ENCODE measurements at places on chromosomes 4 and X.

DNA sequence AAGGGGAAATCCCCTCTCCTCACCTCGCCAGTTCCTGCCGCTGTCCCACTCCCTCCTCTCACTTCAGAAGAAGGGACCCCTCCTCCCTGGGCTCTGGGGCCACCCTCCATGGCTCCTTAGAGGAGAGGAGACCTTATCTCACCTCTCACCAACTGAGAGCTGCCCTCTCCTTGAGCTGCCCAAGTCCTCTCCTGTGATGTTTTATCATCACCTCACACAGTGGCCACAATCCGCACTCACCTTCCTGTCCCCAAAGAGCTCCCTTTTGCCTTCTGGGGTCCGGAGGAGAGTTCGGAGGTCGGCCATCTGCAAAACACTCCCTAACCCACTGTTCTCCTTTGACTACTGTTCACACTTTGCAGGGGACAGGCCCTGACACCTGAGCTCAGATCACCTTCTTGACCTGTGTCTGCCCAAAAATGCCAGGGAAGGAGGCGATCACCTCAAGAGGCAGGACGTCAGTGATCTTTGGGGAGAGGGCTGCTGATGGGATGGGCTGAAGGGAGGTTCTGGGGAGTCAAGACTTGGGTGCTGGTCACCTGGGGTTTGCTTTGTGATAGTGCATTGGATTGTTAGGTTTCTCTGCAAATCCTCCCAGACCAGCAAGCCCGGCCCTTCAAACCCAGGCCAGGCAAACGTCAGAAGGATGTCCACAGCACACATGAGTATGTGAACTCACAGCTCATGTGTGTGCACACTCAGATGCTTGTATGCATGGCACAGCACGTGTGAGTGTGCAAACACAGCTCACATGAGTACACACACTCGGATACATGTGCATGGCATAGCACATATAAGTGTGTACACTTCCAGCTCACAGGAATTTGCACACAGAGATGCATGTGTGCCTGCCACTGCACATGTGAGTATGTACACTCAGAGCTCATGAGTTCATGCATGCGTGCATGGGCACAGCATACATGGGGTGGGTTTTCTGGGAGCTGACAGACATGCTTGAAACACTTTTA lies 41.8 kb downstream of the HTRA3 start:
- DNase-seq = no peak

- no peak for DNase-seq
Observed at GRCh38 chr4:68987007-68987406, 35.4 kb upstream of the UGT2A3 start.

DNA sequence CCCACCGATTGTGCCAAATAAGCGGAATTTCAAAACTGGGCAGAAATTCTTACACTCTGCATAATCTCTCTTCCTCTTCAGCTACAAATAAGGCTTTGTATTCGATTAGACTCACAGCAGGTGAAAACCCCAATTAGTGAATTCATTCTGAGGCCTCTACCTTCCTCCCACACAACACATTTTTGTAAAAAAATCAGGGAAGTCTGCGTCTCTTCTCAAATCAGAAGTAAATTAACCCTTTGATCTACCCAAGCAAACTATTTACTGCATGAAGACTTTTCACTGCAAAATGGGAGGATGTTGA lies 200.6 kb upstream of the FTHL17 start:
- no peak for DNase-seq

DNA sequence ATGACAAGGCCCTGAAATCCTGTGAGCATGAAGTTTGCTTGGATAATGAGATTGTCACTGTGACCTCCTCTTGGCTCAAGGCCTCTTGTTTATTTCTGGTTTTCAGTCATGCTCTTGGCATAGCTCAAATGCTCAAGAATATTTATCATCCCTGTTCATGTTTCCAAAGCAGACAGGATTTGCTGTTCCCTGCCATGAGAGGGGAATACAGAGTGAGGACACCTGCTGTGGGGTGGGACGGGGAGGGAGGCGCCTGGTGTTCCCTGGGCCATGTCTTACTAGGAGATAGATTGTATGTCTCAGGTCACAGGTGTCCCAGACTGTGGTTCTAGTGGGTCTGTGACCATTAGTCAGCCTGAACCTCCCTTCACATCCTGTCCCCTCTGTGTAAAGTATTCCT lies 34.9 kb upstream of the SH3RF1 start:
- no peak for DNase-seq

DNA sequence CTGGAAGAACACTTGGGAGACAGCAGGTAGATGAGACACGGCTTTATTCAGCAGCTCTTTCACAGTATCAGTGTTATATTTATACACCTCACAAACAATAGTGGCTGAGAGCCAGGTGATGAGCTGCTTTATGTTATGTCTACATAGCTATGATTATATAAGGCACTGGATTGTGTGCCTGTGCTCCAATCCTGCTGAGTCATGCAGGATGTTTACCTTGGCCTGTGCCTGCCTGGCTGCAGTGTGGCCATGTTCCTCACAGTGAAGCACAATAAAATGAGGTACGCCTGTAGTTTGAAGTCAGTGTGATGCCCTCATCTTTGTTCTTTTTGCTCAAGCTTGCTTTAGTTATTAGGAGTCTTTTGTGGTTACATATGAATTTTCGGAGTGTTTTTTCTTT lies 31.3 kb downstream of the CXCL13 start:
- DNase-seq = no peak

GRCh38 chrX:109372716-109373115 lies 109.2 kb downstream of the GUCY2F start:
- no peak for DNase-seq

- DNase-seq = no peak
Observed at GRCh38 chr4:146236216-146236615, 21.9 kb downstream of the REELD1 start.

DNA sequence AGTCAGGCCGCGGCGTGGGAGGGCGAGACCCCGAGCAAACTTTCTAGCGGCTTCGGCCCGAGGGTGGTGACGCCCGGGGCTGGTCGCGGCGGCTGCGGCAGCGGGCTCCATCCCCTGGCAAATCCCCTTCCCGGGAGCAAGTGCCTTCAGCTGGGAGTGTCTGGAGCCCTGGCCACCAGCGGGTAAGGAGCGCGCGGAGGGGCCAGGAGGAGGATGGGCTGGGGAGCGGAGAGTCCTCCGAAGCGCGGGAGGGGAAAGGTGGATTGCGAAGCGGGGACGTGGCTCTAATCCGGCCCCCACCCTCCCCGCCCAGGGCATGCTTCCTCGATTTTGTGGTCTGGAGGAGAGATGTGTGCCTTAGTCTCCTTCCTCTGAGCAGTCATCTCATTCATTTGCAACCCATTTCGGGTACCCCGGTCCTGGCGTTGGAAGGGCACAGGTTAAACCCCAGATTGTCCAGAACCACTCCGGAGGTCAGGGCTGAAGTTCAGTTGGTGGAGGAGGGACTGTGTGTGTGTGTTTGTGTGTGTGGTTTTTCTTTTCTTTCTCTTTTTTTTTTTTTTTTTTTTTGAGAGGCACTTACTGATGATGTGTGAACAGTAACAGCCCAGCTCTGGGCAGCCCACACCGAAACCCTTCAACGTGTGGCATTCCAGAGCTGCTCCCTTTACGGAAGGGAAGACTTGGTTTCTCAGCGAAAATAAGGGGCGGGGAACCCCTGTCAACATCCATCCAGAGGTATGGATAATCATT lies 516 bp downstream of the SGMS2 start:
- DNase-seq = peak; percentile 8

- DNase-seq = no peak
Observed at GRCh38 chrX:112359906-112360305, 277.3 kb upstream of the TRPC5 start.

DNA sequence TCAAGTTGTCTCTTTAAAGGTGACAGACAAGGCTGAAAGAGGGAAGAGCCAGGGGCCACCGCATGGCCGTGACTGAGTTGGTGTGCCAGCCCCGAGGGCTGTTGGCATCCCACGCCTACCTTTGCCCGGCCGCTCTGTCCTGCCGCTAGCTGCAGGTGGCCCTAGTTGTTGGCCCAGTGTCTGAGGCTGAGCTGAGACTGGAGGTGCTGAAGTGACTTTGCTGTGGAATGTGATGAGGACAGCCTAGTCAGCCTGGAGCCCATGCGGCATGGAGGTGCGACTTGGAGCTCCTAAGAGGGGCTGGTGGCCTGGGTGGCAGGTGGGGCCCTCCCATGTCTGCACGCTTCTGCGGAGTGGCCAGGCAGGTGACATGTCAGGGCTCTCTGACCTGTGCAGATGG lies 6.6 kb downstream of the TADA2B start:
- no peak for DNase-seq

- DNase-seq = no peak
Observed at GRCh38 chr4:52586069-52586468, 73.0 kb downstream of the USP46 start.

DNA sequence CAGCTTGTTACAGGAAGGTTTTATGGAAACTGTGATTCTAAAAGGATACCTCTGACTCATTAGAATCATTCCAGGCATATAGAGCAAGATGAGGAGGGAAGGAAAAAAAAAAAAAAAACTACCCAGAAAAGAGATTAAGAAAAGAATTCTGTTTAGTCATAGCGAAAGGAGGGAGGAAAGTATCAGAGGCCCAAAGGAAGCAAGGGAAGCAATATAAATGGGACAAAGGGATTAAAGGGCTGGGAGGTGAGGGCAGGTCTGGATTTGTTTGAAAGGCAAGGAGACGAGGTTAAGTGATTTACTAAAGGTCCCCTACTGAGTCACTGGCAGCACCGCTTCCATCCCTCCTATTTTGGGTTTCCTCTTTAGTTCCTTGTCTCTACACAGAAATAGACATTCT lies 88.6 kb upstream of the IL1RAPL1 start:
- DNase-seq = no peak

All from germinal center (tissue), 1 donor.